ENCODE measurements at places on chromosomes 16 and 17.

GRCh38 chr17:34125010-34125409, 130.1 kb upstream of the CCL2 start:
- DNase-seq, result no peak

DNA sequence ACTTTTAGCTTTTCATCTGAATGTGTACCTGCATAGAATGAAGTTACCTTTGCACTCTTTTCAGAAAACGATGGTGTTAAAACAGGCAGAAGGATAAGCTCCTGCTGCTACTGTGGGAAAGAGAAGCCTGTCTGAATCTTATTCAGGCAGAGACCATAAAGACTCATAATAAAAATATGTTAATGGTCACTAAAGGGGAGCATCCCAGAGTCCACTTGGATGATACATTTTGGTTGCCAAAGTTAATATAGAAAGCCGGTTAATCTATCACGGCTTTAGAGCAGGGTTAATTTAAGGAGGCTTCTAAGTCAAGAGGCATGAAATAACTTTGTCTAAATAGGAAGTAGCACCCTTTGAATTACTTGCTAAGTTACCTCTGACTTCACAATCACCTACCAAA, 2.9 kb downstream of the MARCHF10 start:
- DNase-seq, result no peak

DNA sequence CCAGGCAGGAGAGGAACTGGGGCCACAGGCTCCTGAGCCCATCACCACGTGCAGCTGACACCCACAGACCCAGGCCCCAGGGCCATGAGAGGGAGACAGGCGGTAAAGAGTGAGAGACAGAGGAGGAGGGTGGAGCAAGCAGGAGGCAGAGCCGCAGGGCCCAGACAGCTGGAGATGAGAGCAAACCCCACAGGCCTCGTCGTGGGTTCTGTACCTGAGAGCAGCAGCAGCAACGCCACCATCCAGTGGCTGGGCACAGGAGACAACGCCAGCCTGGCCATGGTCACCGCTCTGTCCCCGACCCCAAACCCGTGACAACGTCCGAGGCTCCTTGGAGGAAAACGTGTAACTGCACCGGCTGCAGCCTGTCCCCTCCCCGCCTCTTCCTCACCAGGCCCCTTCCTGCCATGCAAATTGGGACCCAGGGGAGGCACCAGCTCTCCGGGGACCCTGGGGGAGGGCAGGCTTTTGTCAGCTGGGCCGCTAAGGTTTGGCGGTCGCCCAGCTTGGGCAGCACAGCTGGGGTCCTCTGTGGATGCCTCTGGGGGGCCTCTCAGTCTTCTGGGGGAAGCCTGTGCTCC, at the start of gene CD79B:
Gene CD79B, minus strand, starts transcription at position 351 of the 581 bp plus-strand sequence. Its CDS starts 70 bp downstream, at position 281.
- no peak for DNase-seq

GRCh38 chr17:46782250-46782953, 36.1 kb downstream of the WNT3 start:
- no peak for DNase-seq

DNA sequence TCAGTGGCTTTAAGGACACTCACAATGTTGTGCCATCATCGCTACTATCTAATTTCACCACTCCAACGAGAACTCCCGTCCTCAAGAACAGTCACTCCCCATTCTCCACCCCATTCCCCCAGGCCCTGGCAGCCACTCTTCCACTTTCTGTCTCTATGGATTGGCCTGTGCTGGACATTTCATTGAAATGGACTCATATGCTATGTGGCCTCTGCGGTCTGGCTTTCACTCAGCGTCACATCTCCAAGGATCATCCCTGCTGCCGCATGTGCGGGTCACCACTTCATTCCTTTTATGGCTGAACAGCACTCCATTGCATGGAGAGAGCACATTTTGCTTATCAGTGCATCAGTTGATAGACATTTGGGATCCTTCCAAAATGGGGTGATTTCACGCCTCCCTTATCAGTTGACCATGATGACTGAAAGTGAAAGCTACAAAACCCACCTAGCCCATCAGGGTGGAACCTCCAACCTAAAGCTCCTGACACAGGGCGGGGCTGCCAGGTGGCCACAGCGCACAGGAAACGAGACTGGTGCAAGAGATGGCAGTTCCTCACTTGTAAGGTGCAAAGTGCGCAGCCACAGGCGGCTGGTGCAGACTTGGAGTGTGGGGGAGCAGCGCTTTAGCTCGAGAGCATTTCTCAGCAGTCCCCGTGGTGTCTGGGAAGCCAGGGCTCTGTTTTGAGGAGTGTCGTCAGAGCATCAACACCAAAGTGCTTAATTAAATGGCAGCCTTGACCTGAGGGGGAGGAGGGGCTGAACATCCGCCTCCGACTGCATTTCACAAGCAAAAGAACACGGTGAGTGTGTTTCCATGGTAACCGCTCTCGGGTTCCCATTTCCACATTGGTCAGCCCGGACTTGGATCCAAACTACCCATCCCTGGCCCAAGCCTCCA, 23.8 kb downstream of the COTL1 start:
- DNase-seq, result no peak

DNA sequence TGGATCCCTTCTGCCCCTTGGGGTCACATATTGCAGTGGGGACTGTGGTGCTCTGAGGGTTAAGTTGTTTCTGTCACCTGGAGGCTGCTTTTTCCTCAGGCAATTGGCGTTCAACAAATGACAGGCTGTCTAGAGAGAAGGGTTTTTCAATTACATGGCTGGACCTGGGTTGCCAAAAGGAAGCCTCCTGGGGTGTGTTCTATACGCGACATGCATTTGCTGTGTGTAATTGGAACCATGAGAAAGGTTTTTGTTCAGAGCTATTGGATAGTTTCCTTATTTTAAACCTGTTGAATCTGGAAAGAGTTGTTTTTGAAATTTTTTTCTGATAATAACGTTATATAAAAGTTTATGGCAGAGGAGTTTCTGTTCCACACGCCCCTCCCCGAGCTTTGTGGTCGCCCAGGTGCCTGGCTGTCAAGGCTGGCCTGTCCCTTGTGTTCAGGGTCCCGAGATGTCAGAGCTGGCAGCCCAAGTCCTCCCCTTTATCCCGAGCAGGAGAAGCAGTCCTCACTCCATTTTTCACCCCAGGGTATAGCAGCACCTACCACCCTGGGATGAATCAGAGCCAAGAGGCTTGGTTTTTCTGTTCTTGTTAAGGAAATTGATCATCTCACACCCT, 26.1 kb upstream of the ZNF750 start:
- no peak for DNase-seq

- DNase-seq, result no peak
These were observed 9.4 kb upstream of the SPATA2L start for GRCh38 chr16:89710709-89711564.

DNA sequence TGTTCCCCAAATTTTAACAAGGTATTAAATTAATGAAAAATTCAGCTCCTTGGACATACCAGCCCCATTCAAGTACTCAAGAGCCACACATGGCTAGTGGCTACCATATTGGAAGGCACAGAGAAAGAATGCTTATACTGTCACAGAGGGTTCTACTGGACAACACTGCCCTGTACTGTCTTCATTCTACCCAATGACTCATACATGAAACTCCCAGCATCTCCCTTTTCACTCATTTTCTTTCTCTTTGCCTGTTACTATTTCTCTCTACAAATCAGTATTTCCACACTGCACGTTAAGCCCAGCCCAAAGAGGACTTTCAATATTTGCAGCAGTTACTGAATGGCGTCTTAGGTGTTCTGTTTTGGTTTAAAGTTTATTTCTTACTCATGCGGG, 72.1 kb upstream of the RCVRN start:
- DNase-seq, result no peak

DNA sequence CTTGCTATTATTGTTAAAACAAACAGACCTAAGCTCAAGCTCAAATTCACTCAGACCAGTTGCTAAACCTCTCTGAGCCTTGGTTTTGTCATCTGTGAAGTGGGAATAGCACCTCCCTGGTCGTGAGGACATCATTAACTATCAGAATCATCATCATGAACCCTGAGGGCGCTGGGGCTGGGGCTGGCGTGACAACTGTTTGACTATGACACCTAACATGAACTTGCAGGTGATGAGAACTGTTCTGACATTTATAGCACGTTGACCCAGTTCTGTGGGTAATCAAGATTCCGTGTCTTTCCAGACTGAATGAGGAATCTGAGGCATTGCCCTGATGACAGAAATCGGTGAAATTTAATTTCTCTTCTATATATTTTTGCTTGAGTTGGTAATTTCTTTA, 71.3 kb upstream of the CDH5 start:
- no peak for DNase-seq

DNA sequence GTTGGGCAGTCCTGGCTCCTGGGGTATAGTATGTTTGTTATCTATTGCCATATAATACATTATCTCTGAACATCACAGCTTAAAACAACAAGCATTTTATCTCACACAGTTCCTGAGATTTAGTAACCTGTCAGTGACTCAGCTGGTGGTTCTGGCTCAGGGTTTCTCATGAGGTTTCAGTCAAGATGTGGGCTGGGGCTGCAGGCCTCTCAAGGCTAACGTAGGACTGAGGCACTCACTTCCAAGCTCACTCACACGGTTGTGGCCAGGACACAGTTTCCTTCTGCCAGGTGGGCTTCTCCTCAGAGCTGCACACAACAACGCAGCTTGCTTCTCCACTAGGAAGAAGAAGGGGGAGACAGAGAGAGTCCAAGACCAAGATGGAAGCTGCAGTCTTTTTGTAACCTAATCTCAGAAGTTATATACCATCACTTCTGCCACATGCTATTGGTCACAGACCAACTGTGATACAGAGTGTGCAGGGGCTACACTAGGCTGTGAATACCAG, 10.3 kb upstream of the MED13 start:
- DNase-seq, result no peak

DNA sequence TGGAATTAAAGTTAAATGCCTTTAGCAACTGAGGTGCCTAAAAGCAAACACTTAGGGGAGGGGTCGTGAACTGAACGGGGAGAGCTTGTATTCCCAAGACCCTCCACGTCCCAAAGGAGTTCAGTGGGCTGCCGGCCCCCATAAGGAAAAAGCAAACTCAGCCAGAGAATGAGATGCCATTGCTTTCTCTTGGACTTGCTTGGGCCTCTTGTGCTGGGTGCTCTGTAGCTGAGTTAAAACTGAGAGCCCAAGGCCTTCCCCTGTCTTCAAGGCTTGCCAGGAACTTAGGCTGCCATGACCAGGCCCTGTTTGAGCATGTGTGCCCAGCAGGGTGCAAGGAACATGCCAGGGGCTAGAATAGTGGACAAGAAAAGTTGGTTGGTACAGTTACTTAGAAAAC, 199.8 kb downstream of the IRX3 start:
- no peak for DNase-seq

- DNase-seq, result no peak
These were observed 55.1 kb upstream of the CLEC3A start for GRCh38 chr16:77967054-77967904.

GRCh38 chr17:50379351-50380132, 6.5 kb downstream of the EME1 start:
- DNase-seq, result no peak

DNA sequence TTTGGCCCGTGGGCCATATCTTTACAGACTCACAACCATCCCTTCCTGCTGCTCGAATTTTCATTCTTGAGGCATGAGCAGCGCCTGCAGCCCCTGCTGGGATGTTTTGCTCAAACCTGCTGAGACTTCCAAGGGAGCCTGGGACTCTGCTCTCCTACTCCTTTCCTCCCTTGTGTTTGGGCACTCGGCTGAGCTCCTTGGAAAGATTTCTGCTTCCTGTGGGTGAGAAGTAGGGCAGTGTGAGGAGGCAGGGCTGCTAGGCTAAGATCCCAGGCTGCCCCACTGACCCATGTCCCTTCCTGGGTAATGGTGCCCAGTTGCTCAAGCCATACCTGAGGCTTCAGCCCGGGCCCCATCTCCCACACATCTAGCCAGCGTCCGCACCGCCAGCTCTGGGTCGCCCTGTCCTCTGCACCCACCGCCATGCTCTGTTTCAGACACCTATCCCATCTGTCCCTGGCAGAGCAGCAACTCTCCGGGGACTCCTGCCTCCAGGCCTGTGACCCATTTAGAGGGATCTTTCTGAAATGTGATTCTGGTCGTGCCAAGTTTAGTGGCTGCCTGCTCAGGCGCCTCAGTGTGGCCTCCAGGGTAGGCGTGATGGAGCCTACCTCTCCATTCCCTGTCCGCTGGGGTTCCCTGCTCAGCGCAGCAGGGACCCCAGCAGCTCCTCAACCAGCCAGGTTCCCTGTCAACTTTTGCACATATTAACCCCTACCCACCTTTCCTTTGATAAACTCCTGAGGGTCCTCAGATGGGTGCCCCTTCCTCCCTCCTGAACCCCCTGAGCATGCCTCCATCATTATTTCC, 190.1 kb downstream of the CCDC182 start:
- DNase-seq, result no peak

DNA sequence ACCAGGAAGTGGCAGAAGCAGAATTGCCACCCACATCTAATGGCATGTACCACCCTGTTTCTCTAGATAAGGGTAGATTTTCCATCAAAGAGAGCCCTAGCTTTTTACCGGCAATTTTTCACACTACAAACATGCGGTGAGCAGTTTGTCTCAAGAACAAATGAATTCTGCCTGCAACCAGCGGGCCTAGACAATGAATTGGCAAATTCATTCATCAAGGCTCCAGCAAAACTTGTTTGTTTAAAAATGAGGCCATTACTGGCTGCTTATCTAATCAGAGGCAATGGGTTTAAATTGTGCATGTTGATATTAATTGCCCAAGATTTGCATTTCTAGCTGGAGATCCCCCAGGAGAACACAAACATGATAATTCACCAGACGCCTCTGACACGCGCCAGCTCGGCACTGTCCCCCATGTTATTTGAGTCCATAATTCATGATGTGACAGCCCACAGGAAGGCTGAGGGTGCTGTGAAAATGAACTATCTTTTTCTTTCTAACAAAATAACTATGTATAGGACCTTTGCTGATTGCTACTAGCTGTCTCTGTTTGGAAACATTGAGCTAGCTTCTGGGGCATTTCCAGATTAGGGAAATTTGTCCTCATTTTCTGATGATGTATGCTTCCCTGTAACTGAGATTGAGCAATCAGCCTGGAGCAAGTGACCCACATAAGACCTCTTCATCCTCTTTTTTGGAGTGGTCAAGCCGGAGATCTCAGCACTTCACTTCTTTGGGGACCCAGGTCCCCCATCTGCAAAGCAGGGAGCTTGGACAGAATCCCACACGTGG, 80.8 kb downstream of the CNGB1 start:
- DNase-seq, result no peak

GRCh38 chr16:26729951-26730541, 336.7 kb upstream of the C16orf82 start:
- DNase-seq, result no peak

- no peak for DNase-seq
These were observed 300 bp downstream of the CTRB1 start for GRCh38 chr16:75219088-75219487.

- DNase-seq, result no peak
These were observed 32.3 kb downstream of the RAP1GAP2 start for GRCh38 chr17:2828397-2829038.

GRCh38 chr17:9693755-9694154, 48.4 kb downstream of the USP43 start:
- no peak for DNase-seq

- DNase-seq, result no peak
These were observed 68.8 kb downstream of the GSG1L start for GRCh38 chr16:27994686-27995085.

- no peak for DNase-seq
These were observed 8.1 kb downstream of the DEF8 start for GRCh38 chr16:89956505-89957215.

Measured in NCI-H1436 treated with DMSO at 0.1 percent for 48 hours (cell line).